ENCODE measurements at places on chromosomes 5 and 9. TPM values are rescaled to one million over a fixed set of nuclear protein-coding genes. Genes with fewer than 3 reads are reported as not detected.

Gene PCDHGC5
- 1.4 TPM for total RNA-seq

Gene NTRK2
- total RNA-seq, result 30.9 TPM

Gene RFESD
- total RNA-seq, result 2.3 TPM

Gene SHROOM1
- total RNA-seq, result 3.2 TPM

Gene PCDHA2
- 0.99 TPM for total RNA-seq

Gene ZDHHC11B
- not detected for total RNA-seq

Gene RIC1
- total RNA-seq, result 54.7 TPM

Gene ECM2
- total RNA-seq, result 53.3 TPM

Gene MYO10
- total RNA-seq, result 89.5 TPM

Gene PPIC
- 44.6 TPM for total RNA-seq

Gene TNC
- 75.1 TPM for total RNA-seq

GRCh38 chr5:153080940-153081339 is 409.5 kb upstream of the GRIA1 start:
- no peak for DNase-seq

GRCh38 chr5:68432682-68433081 is 217.1 kb downstream of the PIK3R1 start:
- no peak for DNase-seq

- DNase-seq, result no peak
These were observed 148.3 kb upstream of the RUSC2 start for GRCh38 chr9:35341585-35341984.

DNA sequence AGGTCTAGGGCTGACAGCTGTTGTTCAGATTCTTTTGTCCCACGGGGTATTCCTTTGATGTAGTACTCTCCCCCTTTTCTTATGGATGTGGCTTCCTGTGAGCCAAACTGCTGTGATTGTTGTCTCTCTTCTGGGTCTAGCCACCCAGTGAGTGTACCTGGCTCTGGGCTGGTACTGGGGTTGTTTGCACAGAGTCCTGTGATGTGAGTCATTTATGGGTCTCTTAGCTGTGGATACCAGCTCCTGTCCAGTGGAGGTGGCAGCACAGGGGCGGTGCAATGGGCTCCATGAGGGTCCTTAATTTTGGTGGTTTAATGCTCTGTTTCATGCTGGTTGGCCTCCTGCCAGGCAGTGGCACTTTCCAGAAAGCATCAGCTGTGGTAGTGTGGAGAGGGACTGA is 161.3 kb downstream of the CAVIN4 start:
- no peak for DNase-seq

GRCh38 chr9:3525096-3525835 is 535 bp downstream of the RFX3 start:
- peak; percentile 84 for DNase-seq

- DNase-seq, result no peak
These were observed 139.4 kb downstream of the EFNA5 start for GRCh38 chr5:107531308-107531707.

DNA sequence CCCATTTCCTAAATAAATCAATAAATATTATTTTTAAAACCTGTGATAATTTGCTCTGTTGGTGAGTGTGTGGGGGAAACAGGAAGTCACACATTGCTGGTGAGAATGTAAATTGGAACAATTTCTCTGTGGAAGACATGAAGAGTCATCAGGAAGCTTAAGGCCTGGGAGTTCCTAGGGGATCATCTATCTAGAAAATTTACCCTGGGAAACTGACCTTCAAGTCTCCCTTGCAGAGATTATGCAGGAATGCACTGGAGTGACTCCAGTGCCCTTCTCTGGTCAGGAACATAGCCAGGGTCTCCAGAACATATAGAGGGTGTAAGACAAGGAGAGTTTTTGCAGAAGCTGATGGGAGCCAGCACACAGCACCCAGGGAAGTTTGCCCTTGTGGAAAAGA is 13.0 kb upstream of the GCNT1 start:
- no peak for DNase-seq

- no peak for DNase-seq
These were observed 130.5 kb upstream of the CPEB4 start for GRCh38 chr5:173757403-173758209.

GRCh38 chr5:56323505-56323904 is 90.4 kb upstream of the ANKRD55 start:
- no peak for DNase-seq

- DNase-seq, result no peak
These were observed 133.0 kb downstream of the C9orf50 start for GRCh38 chr9:129487658-129488483.

DNA sequence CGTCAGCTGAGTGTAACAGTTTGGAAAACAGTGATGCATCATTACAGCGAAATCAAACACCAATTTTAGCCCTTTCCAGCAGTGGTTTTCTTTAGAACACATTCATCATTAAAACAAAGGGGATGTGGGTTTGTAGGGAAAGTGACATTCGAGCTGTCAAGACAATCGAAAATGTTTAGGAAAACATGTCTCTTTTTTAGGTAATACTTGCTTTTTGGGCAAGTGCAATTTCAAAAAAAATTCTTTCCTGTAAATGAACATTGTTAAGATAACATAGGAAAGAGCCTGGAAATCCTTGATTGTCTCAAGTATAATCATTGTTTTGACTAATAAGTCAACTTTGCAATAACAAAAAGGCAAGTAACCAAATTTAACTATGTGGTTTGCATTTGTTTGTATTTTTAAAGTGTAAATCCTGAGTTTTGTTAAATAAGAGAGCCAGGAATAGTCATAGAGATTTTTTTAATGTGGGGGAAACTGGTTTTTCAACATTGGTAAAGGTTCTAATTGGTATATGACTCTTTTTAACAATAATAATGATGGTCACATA is 182.5 kb downstream of the TTLL11 start:
- no peak for DNase-seq

DNA sequence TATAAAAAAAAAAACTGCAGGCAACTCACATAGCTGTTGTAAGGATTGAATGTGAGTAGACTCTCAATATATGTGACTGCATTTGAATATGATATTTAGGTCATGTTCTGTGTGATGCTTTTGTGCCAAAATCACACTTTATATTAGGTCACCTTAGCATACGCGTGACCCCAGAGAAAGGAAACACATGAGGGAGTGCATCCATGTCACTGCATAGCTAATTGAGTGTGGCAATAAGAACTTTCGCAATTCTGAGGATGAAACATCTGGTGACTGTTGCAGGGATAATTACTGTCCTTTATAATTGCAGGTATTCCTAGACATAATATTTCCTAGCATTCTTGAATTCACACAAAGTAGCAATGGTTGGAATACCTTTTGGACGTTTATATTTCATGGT is 459.5 kb upstream of the KLF4 start:
- no peak for DNase-seq

DNA sequence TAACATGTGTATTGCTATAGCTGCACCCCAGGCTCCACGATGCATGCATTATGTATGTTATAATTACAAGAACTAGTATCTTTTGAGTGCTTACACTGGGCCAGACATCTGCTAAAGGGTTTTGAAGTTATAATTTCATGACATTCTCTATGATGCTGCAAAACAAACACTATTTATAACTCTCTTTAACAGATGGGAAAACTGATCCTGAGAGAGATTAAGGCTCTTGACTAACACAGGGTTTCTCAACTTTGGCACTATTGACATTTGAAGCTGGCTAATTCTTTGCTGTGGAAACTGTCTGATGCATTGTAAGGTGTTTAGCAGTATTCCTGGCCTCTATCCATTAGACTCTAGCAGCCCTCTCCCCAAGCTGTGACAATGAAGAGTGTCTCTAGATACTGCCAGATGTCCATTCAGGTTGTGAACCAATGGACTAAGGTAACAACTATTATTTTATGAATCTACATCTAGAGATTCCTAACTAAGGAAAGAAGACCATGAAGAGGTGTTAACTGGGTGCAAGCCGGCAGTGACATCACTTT is 258.6 kb downstream of the ASTN2 start:
- DNase-seq, result no peak

- DNase-seq, result peak; percentile 82
These were observed 104.3 kb downstream of the PHF2 start for GRCh38 chr9:93680443-93681268.

DNA sequence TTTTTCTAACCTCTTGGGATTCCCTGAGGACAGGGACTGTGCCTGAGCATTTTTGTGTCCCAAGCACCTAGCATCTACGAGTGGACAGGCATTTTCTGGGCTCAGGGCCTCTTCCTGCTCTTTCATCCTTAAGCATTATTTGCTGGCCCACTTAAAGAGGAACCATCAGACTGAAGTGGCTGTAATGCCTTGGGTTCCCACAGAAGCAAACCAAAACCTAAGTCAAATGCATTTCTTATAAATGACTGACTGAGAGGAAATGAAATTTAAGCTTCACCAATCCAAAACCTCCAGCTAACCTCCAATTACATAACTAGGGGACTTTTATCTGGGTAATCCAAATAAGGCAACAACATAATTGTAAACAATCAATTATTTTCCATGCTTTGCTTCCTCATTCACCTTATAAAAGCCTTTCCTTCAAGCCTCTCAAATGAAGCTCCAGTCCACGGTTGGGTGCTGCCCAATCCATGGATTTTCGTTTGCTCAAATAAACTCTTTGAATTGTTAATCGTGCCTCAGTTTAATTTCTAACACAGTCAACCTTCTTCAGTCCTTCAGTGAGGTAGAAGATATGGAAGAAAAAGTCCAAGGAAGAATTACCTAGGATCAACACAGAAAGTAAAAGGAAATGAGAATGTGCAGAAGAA is 25.3 kb upstream of the SLC31A2 start:
- DNase-seq, result no peak

GRCh38 chr5:156675395-156675794 is 174.7 kb upstream of the PPP1R2B start:
- DNase-seq, result no peak

DNA sequence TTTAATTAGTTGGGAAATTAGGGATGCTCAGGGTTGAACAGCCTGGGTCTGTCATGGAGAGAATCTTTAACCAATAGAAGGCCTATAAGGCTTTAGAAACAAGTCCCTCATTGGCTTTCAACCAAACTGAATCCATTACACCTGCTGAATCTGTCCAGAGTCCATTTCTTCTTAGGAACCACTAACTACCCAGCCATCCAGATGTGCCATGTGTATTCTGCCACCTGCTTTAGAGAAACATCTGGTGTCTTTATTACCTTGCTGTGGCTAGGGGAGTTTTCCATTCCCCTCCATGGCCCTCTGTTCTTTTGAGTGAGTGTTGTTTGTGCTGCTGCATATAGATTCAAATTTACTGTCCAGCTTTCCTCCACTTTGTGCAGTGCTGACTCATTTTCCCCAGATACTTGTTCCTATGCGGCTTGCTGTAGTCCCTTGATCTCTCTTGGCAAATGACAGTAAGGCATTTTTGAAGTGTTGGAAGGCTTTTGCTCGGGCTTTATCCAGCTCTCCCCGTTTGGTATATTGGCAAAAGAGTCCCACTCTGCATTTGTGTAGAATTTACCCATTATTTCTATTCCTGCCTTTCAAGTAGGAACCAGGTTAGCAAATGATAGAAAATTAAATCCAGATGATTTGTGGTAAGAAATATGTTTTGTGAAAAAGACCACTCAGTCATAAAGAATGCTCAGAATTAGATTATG is 54.6 kb downstream of the NLN start:
- no peak for DNase-seq

DNA sequence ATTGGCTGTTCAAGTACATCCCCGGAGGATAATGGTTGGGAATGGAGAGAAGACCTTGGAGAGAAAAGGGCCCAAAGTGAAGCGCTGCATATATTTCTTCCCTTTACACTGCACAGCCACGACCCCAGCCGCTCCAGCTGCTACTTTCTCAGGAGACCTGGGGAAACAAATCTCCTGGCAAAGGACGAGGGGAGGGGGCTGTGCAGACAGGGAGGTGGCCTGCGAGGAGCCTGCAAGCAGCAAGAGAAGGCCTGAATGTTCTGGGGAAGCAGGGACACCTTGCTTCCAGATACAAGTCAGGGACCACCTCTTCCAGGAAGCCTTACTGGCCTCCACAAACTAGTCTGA is 739 bp upstream of the PDLIM4 start:
- DNase-seq, result no peak

- no peak for DNase-seq
These were observed 155.3 kb upstream of the PPP1R26 start for GRCh38 chr9:135324329-135324728.

DNA sequence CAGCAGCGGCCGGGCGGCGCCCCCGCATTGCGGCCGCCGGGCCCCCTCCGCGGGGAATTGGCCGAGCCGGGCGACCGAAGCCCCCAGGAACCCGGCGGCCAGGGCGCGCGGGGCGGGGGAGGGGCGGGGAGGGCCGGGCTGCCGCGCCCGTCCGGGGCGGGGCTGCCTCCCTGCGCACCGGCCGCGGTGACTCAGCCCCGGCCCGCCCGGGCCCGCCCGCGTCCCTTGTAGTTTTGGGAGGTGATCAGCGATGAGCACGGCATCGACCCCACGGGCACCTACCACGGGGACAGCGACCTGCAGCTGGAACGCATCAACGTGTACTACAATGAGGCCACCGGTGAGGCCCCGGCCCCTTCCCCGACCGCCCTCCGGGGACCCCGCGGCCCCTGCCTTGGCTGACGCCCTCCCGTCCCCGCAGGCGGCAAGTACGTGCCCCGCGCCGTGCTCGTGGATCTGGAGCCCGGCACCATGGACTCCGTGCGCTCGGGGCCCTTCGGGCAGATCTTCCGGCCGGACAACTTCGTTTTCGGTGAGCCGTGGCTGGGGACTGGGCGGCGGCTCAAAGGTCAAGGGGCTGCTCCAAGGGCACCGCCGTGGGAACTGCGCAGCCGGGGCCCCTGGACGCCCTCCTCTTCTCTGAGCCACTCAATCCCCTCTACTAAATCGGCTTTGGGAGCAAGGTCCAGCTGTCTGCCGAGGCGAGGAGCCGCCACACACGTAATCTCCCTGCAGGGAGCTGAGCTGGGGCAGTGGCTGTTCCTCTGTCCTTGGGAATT is 592 bp downstream of the TUBB4B start:
- no peak for DNase-seq

GRCh38 chr5:170681013-170681433 is 102.5 kb upstream of the GABRP start:
- no peak for DNase-seq

DNA sequence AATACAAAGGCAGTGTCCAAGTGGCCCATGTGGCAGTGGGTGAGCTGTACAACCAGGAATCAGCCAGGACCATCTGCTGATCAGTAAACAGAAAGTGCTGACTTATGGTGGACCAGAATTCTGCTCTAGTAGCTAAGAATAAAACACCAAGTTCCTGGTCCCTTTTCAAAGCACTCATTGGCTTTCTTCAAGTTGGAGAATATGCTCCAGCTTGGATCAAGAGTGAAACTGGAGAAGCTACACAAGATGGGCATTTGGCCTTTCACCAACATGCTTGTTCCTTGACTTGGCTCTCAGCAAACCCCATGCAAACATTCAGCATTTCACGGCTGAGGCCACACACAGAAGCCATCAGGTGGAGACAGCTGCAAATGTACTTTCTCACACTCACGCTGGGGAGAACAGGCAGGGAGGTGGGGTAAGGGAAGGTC is 32.1 kb downstream of the MARCHF3 start:
- DNase-seq, result no peak

DNA sequence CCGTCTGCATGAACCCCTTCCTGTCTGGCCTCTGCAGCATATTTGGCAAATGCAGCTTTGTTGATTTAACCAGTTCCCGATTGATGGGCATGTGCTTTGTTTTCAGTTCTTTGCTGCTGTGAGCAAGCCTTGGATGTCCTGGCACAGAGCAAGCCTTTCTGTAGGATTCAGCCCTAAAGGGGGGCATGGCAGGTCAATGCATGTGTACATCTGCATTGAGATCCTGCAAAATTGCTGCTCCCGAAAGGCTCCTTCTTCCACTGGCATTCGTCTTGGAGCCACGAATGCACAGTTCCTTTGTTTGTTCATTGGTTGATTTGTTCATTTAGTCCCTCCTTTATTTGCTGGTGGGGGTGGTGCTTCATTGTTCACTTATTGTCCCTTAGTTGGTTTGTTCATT is 34.8 kb downstream of the COL5A1 start:
- DNase-seq, result no peak

Measured in osteocyte (in vitro differentiated cells).